Stimulated activated CD8-positive, alpha-beta memory T cell treated with anti-CD3 and anti-CD28 coated beads, Interleukin-7, amount 100 ng/mL, for 4 hours (primary cell): ENCODE measurements at places on chromosomes 2 and 18.
A peak's percentile ranks its signal among the peaks of the same experiment; 100 is the strongest.

GRCh38 chr2:35852-36251 lies 10.5 kb downstream of the FAM110C start:
- no peak for DNase-seq

- DNase-seq, result no peak
These were observed 246.8 kb downstream of the HDAC4 start for GRCh38 chr2:239153806-239154591.

- DNase-seq, result no peak
These were observed 131.4 kb upstream of the ITGB6 start for GRCh38 chr2:160331258-160332025.

DNA sequence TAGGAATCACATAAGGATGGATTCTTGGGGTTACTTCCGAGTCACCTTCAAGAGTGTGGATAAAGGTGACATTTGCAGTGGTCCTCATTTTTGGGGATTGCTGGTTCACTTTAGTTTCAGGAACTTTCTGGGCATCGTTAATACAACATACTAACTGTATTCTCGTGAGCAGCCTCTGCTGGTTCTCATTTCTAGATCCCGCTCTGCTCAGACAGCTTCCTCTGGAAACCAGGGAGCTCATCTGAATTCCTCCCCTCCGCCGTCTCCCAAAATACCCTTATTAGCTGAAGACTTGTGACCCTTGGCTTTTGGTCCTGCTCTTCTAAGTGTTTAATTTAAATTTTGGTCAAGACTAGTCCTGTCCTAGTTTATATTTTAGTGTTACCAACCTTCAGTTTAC lies 64.5 kb downstream of the ZNF532 start:
- no peak for DNase-seq

GRCh38 chr2:127381762-127382161 lies 6.0 kb downstream of the MAP3K2 start:
- no peak for DNase-seq

- DNase-seq, result no peak
These were observed at the start of gene TOGARAM2 for GRCh38 chr2:28981016-28981441. Gene TOGARAM2 (plus strand): TSS chr2:28981298. CDS start chr2:28994835, 13,537 bp downstream.

GRCh38 chr18:56470406-56471351 lies 167.7 kb downstream of the TXNL1 start:
- no peak for DNase-seq

DNA sequence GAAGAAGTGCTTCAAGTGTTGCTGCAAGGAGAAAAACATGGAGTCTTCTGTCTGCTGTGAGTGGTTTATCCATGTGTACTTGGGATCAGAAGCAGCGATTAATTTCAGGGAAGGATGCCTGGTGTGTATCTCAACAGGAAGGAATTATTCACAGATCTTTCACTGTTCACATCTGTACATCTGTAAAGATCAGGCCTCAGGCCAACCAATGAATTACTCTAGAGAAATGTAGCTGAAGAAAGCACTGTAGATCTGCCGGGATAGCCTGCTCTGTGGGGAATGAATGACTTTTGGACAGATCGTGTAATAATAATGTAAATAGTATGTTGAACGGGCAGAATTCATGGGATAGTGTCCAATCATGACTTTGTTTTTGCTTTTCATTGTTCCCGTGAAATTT lies 54.0 kb upstream of the SPP2 start:
- DNase-seq, result no peak

DNA sequence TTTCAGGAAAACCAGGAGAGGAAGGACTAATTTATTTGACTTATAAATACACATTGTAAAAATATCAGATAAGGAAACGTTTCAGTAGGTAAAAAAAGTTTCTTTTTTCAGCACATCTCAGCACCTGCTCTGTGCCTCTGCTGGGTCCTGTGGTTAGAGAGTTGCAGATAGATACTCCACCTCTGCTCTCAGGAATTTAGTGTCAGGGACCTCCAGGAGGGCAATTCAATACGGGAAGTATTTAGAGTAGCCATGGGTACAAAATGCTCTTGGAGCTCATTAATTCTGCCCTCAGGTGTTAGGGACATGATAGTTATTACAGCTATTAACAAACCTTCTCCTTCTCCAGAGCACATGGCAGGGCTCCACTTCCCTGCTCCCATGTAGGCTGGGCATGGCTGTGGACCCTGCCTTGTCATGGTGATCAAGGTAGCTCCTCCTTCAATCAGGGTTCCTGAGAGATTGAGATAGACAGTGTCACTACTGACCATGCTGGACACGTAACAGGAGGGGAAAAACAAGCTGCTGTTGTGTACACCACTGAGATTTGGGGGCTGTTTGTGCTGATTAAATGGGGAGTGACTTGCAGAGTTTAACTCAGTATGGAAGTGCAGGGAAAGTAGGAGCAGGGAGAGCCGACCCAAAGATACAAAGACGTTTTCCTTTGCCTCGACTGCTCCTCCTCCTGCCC lies 185.6 kb upstream of the COPS8 start:
- no peak for DNase-seq

- no peak for DNase-seq
These were observed 262.7 kb downstream of the HAUS1 start for GRCh38 chr18:46366751-46367376.

DNA sequence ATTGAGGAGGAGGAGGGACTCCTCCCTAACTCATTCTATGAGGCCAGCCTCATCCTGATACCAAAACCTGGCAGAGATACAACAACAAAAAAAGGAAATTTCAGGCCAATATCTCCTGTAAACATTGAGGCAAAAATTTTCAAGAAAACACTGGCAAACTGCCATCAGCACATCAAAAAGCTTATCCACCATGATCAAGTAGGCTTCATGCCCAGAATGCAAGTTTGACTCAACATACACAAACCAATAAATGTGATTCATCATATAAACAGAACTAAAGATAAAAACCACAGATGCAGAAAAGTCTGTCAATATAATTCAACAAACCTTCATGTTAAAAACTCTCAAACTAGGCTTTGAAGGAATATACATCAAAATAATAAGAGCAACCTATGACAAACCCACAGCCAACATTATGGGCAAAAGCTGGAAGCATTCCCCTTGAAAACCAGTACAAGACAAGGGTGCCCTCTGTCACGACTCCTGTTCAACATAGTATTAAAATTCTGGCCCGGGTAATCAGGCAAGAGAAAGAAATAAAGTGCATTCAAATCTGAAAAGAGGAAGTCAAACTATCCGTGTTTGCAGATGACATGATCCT lies 1014.3 kb downstream of the CBLN2 start:
- DNase-seq, result no peak

DNA sequence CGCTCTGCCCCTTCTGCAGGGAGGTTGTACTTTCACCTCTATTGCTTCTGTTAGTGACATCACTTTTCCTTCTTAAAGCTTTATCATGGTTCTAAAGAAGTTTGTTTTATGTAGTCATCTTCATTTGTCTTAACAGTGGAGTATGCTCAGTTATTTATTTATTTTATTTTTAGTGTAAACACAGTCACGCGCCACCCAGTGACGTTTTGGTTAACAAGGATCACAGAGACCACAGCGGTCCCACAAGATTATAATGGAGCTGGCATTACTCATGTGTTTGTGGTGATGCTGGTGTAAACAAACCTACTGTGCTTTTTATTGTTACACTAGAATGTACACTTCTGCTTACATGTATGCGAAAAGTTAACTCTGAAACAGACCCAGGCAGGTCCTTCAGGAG lies 89.9 kb downstream of the SOX11 start:
- no peak for DNase-seq

DNA sequence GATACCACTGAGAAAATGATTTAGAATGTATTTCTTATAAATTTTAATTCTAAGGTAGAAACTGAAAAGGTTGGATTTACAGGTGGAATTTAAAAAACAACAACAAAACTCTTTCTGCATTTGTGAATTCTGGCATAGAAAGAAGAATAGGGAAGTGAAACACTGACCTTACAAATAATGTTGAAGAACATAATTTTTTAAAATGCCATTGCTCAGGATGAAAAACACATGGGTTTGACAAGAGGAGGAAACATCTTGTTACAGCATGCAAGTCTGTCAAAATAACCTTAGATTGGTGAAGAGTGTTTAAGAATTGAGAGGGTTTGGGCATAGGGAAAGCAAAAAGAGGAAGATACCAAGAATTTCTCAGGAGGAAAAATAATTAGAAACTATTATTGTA lies 184.3 kb downstream of the UBE2E3 start:
- no peak for DNase-seq

- no peak for DNase-seq
These were observed 25.6 kb downstream of the SIX3 start for GRCh38 chr2:44967056-44967455.

DNA sequence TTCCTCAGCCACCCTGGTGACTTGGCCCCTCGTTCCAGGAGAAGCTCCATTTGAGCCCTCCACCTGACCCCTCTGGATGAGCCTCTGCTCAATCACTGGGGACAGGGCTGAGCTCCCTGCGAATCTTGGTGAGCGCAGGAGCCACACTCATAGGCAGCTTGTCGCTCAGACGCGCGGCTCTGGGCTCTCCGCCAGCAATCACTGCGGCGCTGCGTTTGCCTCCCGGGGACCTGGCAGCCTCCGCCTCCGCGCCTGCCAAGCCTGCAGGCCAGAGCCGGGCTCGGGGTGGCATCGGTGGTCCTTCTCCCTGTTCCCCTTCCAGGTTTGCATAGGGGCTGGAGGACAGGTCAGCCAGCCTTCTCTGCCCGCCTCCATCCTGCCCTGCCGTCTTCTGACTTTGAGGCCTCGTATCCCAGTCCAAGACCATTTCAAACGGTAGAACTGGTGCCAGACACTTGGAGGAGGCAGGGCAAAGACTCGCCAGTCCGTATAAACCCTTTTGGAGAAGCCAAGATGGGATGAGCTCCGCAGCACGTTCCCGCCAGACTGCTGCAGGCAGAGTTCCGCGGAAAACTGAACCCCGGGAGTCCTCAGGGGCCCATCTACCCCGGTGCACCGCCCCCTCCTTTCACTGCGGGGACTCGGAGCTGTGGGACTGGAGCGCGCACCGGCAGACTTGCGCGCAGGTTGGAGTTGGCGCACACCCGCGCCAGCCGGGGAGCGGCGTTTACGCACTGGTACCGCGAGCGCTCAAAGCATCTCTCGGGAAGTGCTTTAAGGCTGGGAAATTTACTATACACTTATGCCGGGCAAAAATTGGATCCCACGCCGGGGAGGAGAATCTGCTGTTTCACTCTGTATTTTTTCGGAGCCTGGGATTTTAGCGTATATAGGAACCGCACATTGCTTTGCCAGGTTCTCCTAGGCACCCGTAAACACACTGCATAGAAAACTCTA lies 1.1 kb upstream of the TACR1 start:
- DNase-seq, result no peak

GRCh38 chr2:127612111-127612822 lies 33.7 kb upstream of the GPR17 start:
- DNase-seq, result no peak

GRCh38 chr2:175181877-175182308 lies 383 bp upstream of the ATP5MC3 start:
- DNase-seq, result no peak

- no peak for DNase-seq
These were observed 40.8 kb downstream of the PRPF40A start for GRCh38 chr2:152676461-152676860.

- DNase-seq, result no peak
These were observed 188.0 kb downstream of the CYRIA start for GRCh38 chr2:16477648-16478047.

- DNase-seq, result no peak
These were observed 20.3 kb upstream of the EHBP1 start for GRCh38 chr2:62685256-62685655.

DNA sequence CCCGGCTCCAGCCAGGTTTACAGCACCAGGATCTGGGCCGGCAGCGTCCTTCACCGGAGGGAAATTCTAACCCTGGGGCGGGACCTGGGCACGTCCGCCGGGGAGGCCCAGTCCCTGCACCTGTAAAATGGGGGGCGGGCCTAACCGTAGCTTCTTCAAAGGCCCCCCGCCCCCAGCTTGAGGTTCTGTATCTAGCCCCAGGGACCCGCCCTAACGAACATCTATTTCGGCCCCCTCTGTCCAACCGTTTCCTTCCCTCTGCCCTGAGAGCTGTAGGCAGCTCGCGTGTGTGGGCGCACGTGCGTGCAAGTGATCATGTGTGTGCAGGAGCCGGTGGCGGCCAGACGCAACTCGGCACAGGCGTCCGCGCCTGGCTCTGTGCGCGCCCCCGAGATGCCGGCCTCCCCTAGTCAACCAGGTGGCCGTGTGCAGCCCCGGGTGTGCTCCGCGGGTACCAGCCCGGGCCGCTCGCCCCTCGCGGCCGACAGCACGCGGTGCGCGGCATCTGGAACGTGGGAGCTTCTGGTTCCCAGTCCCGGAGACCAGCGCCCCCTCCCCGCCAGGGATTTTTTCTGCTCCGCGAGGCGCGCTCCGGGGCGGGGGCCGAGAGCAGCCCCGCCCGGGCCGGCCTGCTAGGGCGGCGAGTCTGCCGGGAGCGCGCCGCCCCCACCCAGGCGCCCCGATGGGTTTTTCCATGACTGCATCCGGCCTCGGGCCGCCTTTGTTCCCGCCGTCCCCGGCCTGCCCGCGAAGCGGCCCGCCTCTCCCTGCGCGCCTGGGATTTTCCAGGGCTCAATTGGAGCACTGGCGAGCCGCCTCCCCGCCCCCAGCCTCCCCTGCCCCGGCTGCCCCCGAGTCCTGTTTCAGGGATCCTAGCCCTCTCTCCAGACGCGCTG lies 21.2 kb downstream of the TEX44 start:
- peak; percentile 78 for DNase-seq

DNA sequence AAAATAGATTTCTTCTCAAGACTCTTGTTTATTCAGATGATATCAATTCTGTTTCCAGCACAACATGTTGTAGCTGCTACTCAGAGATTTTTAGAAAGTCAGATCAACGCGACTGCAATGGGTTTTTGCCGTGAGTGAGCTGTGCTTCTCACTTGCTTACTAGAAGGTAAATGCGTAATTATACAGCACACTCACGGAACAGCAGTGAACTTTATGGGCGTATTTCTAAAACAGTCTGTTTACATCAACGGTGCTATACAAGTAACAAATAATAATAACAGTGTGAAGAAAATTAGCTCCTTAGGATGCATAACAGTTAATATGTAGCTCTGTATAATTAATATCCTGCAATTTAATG lies 533.6 kb downstream of the RNF144A start:
- peak; percentile 23 for DNase-seq

GRCh38 chr2:2184549-2185249 lies 146.4 kb downstream of the MYT1L start:
- no peak for DNase-seq

- DNase-seq, result no peak
These were observed 21.9 kb downstream of the APLF start for GRCh38 chr2:68489282-68489681.

- DNase-seq, result no peak
These were observed 180.7 kb downstream of the NCK2 start for GRCh38 chr2:105925390-105925789.

DNA sequence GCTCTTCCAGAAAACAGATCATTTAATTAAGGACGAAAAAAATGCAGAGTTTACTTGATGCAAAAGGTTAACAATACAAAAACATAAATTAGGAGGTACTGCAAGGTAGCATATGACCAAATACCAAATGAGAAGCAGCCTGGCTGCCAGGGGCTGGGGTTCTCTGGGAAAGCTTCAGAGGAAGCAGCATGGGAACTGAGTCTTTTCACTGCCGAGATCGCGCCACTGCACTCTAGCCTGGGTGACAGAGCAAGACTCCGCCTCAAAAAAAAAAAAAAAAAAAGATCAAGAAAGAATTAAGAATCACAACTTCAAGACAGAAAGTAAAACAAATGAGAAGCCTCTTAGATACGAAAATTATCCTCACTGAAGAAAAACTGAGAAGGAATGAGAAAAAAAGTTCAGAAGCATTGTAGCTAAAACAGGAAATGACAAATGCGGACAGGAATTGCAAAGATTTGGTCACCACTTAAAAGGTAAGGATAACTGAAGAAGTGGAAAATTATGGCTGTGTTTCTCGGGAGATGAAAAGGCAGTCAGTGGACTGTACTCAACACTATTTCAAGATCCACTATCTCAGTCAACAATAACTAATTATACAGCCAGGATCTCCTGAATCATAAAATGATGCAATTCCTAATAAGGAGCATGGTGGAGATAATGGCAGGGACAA lies 4.3 kb downstream of the SEPTIN10 start:
- no peak for DNase-seq
